ENCODE measurements at places on chromosomes 16 and 17.

- no peak for DNase-seq
Measured at GRCh38 chr17:28720247-28720996, 637 bp downstream of the RPL23A start.

GRCh38 chr17:7016886-7017826, 4.7 kb downstream of the RNASEK start:
- DNase-seq: no peak

DNA sequence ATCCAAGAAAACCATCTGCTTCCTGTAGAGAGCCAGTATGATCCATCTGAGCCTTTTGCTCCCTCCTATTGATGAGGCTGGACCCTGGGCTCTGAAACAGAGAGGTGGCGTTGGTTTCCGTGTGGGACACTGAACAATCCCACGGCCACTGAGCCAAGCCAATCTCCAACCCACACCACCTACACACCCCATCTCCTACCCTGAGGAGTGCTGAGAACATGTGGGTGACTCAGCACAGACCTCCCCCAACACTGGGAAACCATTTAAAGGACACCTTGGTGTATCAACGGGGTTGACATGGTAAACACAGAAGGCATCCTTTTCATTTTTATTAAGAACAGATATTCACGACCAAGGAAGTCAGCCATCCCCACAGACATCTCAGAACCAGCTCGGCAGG, 332.1 kb downstream of the SLC39A11 start:
- DNase-seq: no peak

DNA sequence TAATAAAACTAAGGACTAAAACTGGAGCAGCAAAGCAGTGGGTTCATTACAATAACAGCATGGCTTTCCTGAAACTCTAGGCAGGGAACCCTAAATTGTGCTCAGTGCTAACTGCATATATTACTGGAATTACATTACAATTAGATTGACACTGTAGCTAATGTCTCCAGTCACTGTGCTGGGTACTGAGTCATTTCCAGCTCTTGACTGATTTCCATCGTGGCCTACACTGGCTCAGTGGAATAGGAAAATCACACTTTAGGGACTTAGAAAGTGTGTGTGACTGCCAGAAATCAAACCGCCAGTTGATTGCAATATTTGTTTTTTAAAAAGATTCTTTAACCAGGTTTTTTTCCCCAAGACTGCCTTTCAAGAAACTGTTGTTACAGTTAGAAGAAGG, 1447.4 kb upstream of the GOT2 start:
- DNase-seq: no peak

DNA sequence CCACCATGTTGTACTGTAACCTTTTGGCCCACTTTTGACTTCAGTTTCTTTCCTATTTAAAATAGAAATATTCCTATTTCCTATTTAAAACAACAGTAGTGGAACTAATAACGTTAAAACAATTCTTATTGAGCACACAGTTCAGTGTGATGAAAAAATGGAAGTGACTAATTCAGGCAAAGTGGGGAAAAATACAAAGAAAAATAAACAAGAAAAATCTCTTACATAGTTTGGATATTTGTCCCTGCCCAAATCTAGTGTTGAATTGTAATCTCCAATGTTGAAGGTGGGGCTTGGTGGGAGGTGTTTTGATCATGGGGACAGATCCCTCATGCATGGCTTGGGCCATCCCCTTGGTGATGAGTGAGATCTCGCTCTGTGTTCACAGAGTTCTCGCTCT, 198.1 kb upstream of the CPHXL start:
- no peak for DNase-seq

DNA sequence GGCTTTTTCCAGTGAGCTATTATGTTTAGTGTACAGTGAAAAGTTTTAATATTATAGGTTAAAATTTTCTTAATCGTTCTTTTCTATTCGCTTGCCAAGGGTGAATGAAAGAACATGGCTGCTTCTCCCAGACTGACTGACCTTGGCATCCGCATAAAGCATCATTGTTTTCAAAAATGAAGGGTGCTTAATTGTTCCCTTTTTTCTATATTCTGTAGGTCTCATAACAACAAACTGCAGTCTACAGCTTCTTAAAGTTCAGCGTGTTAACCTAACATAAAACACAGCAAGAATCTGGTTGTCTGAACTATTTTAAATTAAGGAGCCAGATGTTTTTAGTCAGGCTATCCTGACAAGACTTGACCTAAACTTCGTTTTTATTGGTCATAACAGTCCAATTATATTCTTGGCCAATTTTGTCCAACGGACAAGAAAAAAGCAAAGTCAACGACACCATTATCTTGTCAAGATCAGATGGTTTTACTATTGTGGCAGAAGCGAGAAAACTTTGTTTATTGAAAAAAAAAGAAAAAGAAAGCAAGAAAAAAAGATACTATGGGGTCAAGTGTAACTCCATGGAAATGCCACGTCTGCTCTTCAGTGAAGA, 14.1 kb downstream of the C17orf58 start:
- no peak for DNase-seq

DNA sequence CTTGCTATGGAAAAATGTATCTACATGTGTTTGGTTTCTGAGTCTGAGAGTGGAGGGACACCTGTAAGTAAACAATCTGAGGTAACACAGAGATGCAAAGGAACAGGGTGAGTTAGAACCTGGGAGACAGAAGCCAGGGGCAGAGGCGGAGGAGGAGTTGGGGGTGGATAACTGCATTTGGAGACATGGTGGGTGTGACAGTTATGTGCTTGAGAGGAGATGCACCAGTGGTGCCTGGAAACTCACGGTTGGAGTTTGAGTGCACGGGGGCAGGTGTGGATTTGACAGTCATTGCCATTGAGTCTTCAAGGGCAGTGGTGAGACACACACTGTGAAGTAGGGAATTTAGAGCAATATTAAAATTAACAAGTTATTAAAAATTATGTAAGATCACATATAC, 6.5 kb downstream of the NUP93 start:
- DNase-seq: no peak

GRCh38 chr16:77403732-77404131, 31.1 kb downstream of the ADAMTS18 start:
- no peak for DNase-seq

- DNase-seq: no peak
Measured at GRCh38 chr16:50279504-50279865, 13.1 kb downstream of the ADCY7 start.

GRCh38 chr17:51121620-51122472, 1.2 kb upstream of the SPAG9 start:
- DNase-seq: peak; percentile 55

- DNase-seq: no peak
Measured at GRCh38 chr16:87135246-87136030, 181.8 kb downstream of the C16orf95 start.

GRCh38 chr16:8852534-8852933, 16.3 kb downstream of the CARHSP1 start:
- no peak for DNase-seq

DNA sequence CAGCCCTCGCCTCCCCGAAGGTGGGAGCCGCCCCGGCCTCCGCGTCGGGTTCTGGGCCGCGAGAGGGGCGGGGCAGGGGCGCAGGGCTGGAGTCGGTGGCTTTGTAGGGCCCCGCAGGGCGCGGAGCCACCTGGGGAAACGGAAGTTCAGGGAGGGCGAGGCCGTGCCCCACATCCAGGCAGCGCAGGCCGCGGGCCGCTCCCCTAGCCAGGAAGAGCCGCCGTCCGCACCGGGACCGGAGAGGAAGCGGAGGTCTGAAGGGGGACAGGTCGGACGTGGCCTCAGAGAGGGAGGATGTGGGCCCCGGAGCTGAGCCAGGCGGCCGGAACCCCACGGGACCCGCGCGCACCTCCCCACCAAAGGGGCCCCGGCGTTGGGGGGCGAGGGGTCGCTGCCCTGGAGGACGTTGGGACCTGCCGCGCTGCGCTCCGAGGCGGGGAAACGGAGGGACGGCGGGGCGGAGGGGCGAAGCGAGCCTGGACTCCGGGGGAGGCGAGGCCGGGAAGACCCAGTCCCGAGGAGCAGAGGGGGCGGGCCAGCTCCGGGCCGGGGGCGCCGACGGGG, 482 bp upstream of the SLC16A3 start:
- DNase-seq: no peak

GRCh38 chr16:28081391-28081968, 18.0 kb upstream of the GSG1L start:
- DNase-seq: no peak

- no peak for DNase-seq
Measured at GRCh38 chr17:82173351-82174041, 39.1 kb downstream of the CCDC57 start.

DNA sequence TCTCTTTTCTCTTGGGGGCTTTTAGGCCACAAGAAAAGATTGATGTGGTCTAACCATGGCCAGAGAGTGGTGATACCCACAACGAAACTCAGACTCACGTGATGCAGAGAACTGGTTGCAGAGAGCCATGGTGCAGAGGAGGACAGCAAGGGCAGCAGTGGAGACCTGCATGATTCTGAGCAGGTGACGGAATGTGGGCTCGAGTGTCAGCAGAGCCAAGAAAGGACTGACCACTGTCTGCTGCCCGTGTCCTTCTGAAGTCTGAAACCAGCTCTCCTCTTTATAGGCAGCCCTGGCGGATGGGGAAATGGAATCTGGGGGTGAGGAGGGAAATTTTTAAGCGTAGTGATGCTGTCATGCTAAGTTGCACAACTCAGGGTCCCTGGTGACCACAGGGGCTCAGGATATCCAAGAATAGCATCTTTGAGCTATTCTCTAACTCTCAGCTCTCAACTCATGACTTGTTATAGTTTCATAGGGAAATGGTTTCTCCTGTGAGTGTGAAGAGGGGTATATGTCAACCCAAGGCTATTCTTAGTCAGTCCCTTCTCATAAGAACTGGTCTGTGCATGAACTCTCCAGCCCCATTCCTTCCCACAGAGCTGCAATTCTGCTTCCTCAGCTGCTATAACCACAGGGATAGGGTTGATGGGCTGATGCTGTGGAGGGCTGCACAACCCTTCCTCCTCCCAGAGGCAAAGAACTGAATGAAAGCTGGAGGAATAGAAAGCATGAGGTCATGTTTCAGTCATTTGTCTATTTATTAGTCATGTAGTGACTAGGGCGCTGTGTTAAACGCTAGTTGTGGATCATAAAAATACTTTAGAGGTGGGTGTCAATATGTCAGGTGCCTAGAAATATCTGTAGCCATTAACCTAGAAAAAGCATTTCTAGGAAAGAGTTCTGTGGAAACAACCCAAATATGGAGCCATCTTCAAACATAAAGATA, at the start of gene CCL3:
Gene CCL3 (minus strand): TSS at position 256 of the 949 bp plus-strand sequence. CDS start 85 bp downstream, at position 171.
- no peak for DNase-seq

- DNase-seq: no peak
Measured at GRCh38 chr17:79937391-79938335, 98.0 kb downstream of the TBC1D16 start.
